ENCODE measurements at places on chromosomes 4 and X. TPM values are rescaled to one million over a fixed set of nuclear protein-coding genes. Genes with fewer than 3 reads are reported as not detected.

- no peak for DNase-seq
These were observed 34.6 kb upstream of the TBC1D9 start for GRCh38 chr4:140790765-140791164.

- no peak for DNase-seq
These were observed 74.0 kb downstream of the GRIA2 start for GRCh38 chr4:157294575-157294974.

DNA sequence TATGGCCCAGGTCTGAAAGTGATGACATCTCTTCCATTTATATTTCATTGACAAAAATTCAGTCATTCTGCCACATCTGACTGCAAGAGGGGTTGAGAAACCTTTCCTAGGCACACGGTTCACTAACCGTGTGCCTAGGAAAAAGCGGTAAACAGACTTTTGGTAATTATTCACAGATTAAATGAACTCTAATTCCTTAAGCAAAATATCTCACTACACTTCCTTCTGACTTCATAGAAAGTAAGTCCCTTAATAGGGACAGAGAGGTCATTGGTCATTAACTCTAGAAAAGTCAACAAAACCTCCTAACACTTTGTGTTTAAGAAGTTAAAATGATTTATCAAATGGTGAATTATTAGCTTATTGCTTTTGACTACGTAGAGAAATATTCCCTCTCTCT is 205.1 kb downstream of the PDHA2 start:
- DNase-seq: no peak

DNA sequence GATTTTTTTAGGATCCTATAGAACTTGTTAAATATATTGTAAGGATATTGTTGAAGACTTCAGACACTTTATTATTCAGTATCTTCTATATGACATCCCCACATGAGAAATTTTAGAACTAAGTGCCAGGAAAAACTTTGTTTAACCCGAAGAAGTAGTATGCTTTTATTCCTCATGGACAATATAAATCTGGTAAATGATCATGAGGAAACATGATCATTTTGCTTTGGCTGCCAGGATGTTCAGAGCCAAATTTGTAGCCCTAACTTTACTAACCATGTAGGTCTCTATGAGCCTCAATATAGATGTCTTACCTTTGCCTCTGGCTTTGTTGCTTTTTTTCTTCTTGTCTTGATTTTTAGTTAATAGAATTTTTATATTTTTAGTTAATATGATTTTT is 77.8 kb upstream of the TEX13D start:
- no peak for DNase-seq

DNA sequence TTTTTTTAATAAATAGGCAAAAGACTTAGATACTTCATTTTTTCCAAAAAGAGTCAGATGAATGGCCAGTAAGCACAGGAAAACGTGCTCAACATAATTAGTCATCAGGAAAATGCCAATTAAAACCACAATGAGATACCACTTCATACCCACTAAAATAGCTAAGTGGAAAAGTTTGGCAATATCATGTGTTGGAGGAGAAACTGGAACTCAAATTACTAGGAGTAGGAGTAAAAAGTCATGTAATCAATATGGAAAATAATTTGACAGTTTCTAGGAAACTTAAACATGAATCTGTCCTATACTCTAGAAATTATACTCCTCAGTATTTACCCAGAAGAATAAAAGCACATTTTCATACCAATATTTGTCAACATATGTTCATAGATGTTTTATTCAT is 449.8 kb downstream of the INPP4B start:
- DNase-seq: no peak

Gene MGAT4D
- not detected for total RNA-seq
